ENCODE measurements at places on chromosomes 3 and 15.

DNA sequence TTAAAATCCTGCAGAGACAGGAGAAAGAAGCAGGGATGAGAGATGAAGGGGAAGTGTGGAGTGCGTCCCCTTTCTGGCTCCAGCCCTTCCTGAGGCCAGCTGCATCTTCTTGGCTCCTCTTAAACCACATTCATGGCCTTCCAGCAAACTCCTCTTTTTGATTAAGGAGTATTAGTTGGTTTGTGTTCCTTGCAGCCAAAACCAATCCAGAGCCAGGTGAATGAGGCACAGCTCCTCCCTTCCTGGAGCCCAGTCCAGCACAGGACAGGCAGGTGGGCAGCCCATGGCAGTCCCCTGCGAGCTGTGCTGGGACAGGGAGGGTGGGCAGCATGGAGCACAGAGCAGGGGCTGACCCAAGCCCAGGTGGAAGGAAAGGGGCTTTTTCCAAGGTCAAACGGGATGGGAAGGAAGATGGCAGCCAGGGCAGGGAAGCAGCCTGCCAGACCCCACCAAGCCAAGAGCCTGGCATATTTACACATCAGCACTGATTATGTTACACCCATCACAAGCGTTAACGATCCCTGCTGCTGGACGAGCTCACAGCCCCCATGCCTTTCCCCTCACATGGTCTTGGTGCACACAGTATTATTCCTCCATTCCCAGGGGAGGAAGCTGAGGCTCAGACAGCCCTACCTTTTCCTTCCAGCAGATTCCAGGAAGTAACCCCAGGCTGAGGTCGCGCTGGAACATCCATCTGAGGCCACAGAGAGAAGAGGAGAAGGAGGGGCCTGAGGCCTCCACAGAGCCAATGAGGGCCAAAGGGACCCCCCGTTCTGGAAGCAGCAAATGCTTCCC is 175.6 kb downstream of the SMAD6 start:
- no peak for DNase-seq

DNA sequence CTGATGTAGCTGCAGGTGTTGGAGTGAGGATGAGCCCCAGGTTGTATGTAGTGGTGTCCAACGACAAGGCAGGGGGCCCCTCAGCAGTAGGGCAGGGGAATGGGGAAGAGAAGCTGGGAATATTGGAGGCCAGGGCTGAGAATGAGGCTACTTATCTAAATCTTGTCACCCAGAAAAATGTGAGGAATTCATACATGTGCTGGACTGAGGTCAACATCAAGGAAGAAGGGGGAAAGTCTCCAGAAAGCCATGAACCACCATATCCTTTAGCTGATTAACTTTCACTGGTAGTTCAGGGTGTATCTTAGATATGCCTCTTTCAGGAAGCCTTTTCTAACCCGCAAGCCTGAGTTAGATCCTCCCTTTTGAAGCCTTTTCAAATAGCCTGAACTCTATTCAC is 22.6 kb upstream of the FSTL1 start:
- no peak for DNase-seq

GRCh38 chr3:139533781-139534454 is 5.6 kb downstream of the RBP1 start:
- no peak for DNase-seq

DNA sequence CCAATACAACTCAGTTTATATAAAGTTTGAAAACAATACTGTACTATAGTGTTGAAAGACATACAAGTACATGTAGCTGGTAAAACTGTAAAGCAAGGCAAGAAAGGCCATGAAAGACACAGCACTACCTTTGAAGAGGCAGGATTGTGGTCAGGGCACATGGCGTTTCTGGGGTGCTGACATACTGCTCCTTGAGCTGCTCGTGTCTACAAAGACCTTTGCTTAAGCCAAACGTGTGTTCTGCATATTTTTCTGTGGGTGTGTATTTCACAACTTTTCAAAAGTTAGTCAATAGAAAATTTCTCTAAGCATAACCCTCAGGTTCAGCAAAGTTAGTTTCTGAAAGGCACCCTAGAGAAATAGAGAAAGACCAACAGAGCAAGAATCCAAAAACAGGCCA is 14.1 kb upstream of the TOPAZ1 start:
- DNase-seq, result no peak

DNA sequence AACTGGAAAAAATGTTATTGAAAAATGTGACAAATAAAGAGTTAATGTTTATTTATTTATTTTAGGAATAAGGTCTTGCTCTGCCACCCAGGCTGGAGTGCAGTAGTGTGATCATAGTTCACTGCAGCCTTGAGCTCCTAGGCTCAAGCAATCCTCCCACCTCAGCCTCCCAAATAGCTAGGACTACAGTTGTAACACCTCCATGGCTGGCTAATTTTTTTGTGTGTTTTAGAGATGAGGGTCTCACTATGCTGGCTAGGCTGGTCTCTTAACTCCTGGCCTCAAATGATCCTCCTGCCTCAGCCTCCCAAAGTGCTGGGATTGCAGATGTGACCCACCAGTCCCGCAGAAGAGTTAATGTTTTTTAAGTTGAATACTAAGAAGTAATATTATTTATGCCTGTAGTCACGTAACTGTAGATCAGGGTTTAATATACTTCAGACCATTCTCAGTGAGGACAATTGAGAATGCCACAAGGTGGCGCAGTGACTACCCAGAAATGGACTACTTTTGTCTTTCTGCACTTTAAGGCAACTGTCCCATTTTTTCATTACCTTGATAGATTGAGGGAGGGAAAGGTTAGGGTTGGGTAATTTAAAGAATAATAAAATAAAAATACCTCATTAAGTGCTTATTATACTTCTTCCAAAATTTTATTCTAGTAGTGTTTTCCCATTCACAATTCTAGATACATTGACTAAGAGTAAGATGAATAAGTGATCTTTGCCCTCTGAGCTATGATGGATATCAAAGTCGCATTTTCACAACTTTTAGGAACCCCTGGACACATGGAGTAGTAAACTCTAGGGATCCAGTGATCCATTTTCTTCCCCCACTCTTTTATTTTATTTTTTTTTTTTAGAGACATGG is 6.0 kb downstream of the MUC13 start:
- peak; percentile 10 for DNase-seq

DNA sequence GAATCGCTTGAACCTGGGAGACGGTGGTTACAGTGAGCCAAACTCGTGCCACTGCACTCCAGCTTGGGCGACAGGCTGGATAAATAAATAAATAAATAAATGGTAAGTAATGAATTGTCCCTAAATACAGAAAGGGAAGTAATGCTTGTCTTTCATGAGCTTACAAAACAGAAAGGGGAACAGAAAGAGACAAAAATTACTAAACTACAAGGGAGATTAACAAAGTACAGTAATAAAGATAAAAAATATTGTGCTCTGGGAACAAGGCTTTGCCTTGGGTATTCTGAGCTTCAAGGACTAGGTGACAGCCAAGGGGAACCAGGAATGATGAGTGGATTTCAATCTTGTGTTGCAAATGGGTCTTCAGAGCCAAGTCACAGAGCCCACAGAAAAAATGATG is 9.2 kb upstream of the HLTF start:
- no peak for DNase-seq

GRCh38 chr3:99780749-99781148 is 36.9 kb upstream of the CMSS1 start:
- DNase-seq, result no peak

GRCh38 chr3:184600685-184601377 is 39.2 kb downstream of the EPHB3 start:
- no peak for DNase-seq

- no peak for DNase-seq
Observed at GRCh38 chr15:38514601-38515000, 50.0 kb downstream of the RASGRP1 start.

GRCh38 chr3:8307545-8308110 is 194.0 kb upstream of the LMCD1 start:
- DNase-seq, result no peak

DNA sequence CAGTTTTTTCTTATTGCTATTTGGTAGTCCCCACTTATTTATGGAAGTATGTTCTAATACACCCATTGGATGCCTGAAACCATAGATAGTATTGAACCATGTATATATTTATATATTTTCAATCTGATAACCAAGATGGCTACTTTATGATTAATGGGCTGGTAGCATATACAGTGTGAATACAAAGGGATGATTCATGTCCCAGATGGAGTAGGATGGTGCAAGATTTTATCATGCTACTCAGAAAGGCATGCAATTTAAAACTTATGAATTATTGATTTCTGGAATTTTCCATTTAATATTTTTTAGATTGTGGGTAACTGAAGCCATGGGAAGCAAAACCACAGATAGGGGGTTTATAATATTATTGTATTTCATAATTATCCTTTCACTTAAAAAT is 35.2 kb downstream of the AP4E1 start:
- no peak for DNase-seq

DNA sequence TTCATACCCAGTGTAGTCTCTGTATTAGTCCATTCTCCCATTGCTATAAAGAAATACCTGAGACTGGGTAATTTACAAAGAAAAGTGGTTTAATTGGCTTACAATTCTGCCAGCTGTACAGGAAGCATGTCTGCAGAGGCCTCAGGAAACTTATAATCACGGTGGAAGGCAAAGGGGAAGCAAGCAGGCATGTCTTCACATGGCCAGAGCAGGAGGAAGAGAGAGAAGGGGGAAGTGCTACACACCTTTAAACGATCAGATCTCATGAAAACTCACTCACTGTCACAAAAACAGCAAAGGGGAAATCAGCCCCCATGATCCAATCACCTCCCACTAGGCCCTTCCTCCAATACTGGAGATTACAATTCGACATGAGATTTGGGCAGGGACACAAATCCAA is 6.3 kb upstream of the PARP14 start:
- DNase-seq, result no peak

DNA sequence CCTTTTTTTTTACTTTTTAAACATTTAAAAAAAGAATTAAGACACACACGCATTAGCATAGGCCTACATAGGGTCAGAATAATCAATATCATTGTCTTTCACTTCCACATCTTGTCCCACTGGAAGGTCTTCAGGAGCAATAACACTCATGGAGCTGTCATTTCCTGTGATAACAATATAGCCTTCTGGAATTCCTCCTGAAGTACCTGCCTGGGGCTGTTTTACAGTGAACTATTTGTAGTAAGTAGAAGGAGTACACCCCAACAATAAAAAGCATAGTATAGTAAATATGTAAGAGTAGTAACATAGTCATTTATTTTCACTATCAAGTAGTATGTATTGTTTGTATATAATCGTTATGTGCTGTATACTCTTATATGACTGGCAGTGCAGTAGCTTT is 19.5 kb upstream of the CLDN18 start:
- no peak for DNase-seq

DNA sequence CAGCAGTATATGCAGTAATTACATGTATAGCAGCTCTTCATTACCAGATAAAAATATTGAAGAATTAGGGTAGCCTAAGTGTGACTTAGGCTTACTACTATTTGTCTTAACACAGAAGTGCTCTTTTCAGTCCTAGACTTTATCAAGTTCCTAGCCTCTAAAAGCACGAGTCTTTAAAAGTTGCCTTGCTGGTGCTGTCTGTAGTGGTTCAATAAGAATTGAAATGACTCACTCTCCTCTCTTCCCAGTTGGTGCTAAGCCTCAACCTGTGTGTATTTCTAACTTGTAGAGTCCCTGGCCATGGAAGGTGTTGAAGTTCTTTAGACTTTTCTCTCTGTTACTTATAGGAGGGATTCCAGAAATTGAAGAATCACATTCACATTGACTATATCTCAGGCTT is 395.4 kb upstream of the THRB start:
- no peak for DNase-seq

DNA sequence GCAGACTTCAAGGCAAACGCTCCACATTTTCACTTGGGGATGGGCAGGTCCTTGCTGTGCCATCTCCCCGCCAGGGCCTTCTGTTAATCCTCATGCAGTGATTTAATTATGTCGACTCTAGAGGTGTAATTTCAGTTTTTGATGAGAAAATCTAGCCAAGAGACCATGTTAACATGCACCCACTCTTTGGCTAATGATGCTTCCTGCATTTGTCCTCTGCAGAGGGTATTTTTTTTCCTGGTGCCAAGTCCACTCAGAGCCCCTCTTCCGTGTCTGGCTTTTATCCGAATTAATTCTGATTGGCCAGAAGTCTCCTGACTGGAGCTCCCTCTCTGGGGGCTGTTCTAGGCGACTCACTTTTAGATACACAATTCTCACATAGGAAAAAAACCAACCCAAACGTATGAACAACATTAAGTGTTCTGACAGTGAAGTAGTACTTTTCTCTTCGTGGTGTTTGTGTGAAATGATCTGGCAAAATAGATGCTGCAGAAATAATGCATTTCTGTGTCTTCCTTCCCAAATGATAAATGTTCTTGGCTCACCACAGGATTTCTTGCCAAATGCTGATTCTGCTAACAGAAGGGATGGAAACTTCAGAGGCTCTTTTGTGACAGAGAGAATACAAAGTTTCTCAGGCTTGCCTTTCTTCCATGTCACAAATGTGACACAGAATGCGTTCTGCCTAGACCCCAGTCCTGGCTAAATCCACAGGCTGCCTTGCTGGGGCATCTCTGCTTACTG is 190.0 kb downstream of the CACNA2D3 start:
- DNase-seq, result no peak

- no peak for DNase-seq
Observed at GRCh38 chr15:89632563-89633430, 22.5 kb downstream of the KIF7 start.

- no peak for DNase-seq
Observed at GRCh38 chr3:56459104-56459496, 9.2 kb downstream of the ERC2 start.

DNA sequence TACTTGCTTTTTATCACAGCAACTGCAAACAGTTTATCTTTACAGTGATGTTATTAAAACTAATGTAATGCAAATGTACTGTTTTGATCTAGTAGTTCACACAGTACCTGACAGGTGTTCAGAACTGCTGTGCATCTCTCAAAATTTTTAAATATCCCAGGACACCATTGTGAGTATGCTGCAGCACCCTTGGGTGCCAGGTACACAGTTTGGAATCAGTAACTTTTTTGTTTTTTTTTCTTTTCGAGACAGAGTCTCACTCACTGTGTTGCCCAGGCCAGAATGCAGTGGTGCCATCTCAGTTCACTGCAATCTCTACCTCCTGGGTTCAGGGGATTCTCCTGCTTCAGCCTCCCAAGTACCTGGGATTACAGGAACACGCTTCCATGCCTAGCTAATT is 3.0 kb downstream of the KNL1 start:
- no peak for DNase-seq

DNA sequence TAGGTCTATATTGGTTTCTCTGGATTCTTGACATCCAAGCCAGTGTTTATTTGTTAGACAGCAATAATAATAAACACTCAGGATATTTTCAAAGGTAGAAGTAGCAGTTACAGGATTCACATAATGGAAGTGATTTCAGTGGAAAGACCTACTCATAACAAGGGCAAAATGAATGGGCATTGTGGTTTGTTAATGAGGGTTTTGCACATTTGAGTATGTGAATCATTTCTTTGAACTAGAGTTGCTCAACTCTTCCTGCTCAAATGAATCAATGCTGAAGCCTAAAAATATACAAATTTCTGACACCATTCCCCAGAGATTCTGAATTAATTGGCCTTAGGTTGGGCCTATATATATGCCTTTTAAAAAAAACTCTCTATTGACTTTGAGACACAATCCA is 4.1 kb upstream of the COL6A5 start:
- DNase-seq, result no peak

- no peak for DNase-seq
Observed at GRCh38 chr3:21645121-21645897, 105.7 kb downstream of the ZNF385D start.

Measured in stimulated activated CD8-positive, alpha-beta memory T cell treated with anti-CD3 and anti-CD28 coated beads, Interleukin-15, amount 100 ng/mL, for 24 hours (primary cell).